Mesothelial cell of epicardium (in vitro differentiated cells): ENCODE measurements at places on chromosomes 16 and 17.
A peak's percentile ranks its signal among the peaks of the same experiment; 100 is the strongest.

DNA sequence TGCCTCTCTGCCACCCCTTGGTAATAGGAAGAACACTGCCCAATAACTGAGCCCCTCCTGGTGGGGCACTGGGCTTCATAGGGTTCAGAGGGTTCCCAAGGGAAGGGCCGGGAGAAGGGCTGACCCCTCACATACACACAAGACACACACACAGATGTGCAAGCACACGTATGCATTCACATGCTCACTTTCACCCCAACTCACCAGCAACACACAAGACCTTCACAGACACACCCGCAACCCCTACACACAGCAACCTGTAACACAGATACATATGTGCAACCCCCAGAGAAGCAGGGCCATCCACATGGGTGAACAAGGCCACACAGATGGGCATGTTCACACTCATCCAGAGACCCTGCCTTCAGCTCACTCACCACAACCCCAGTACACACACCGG is 225.1 kb downstream of the ZNF423 start:
- H3K27ac ChIP-seq = no peak overlapping the region
- DNase-seq = no peak
- H3K4me1 ChIP-seq = peaks cover 8% of the 10 kb centered on the region
- H3K36me3 ChIP-seq = peaks cover 3% of the 10 kb centered on the region
- no peaks in the 10 kb centered on the region for H3K27me3 ChIP-seq

- DNase-seq = no peak
- H3K27ac ChIP-seq = no peak overlapping the region
- H3K36me3 ChIP-seq = peaks cover 9% of the 10 kb centered on the region
- H3K27me3 ChIP-seq = no peaks in the 10 kb centered on the region
- no peak overlapping the region for H3K4me3 ChIP-seq
Measured at GRCh38 chr17:68172461-68172954, 75.3 kb upstream of the AMZ2 start.

GRCh38 chr16:63922560-63922959 is 1199.3 kb downstream of the CDH11 start:
- no peaks in the 10 kb centered on the region for H3K4me1 ChIP-seq
- H3K4me3 ChIP-seq = no peak overlapping the region
- DNase-seq = no peak
- no peak overlapping the region for H3K27ac ChIP-seq
- no peaks in the 10 kb centered on the region for H3K27me3 ChIP-seq
- no peaks in the 10 kb centered on the region for H3K36me3 ChIP-seq

DNA sequence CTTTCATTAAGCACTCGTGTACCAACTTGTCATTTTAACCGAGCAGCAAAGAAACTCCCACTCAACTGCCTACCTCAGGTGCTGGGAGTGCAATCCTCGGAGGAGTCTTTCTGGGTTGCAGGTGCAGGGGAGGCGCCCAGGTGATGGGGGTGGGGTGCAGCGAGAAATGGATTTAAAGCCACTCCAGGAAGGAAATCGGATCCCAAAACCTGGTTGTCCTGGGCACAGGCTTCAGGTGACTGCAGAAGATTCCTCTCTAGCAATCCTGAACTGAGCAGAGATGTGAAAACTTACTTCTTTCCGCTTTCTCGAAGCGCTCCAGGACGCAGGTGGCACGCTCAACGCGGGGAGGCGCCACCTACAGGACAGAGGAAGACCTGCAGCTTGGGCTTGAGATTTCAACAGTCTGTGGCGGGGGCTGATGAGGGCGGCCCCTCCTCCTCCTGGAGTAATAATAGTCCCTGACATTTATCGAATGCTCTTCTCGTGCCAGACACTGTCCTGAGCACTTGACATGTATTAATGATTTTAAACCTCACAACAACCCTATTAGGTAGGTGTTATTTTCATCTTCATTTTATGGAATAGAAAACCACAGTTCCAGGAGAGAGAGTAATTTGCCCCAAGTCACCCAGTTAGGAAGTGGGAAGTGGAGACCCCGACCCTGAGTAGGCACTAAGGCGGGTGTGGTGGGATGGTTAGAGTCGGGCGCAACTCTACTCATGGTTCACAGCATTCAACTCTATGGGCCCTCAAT is 27.2 kb upstream of the SKAP1 start:
- peaks cover 17% of the 10 kb centered on the region for H3K4me1 ChIP-seq
- peaks cover 8% of the 10 kb centered on the region for H3K27me3 ChIP-seq
- peak overlapping the region; percentile 55 for H3K4me3 ChIP-seq
- no peak overlapping the region for H3K27ac ChIP-seq

GRCh38 chr17:28174352-28175046 is 132.0 kb downstream of the NLK start:
- no peak overlapping the region for H3K27ac ChIP-seq
- no peak overlapping the region for H3K4me3 ChIP-seq
- DNase-seq = no peak
- H3K4me1 ChIP-seq = peaks cover 20% of the 10 kb centered on the region
- H3K36me3 ChIP-seq = peaks cover 10% of the 10 kb centered on the region

GRCh38 chr17:48351911-48352332 is 78.1 kb downstream of the SKAP1 start:
- peaks cover 3% of the 10 kb centered on the region for H3K27me3 ChIP-seq
- DNase-seq = no peak
- H3K4me1 ChIP-seq = peaks cover 7% of the 10 kb centered on the region
- no peak overlapping the region for H3K27ac ChIP-seq
- peaks cover 1% of the 10 kb centered on the region for H3K36me3 ChIP-seq
- no peak overlapping the region for H3K4me3 ChIP-seq

- DNase-seq = no peak
- H3K4me1 ChIP-seq = peaks cover 19% of the 10 kb centered on the region
- no peak overlapping the region for H3K27ac ChIP-seq
- no peaks in the 10 kb centered on the region for H3K27me3 ChIP-seq
- no peaks in the 10 kb centered on the region for H3K36me3 ChIP-seq
- H3K4me3 ChIP-seq = no peak overlapping the region
Measured at GRCh38 chr17:50169121-50169764, 3.4 kb downstream of the SGCA start.

DNA sequence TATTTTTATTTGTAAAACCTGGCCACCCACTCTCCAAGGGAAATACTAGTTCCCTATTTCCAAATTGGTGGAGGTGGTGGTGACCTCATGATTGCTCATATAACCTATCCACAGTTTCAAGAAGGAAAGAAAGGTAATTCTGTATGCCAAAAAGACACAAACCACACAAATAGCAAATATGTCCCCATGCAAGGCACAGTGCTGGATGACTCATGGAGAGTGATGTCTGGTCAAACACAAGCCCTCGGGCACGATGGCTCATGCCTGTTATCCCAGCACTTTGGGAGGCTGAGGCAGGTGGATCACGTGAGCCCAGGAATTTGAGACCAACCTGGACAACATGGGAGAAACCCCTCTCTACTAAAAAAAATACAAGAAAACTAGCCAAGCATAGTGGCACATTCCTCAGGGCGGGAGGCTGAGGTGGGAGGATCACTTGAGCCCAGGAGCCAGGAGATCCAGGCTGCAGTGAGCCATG is 64.2 kb downstream of the GNA13 start:
- H3K27ac ChIP-seq = peak overlapping the region; percentile 34
- H3K27me3 ChIP-seq = no peaks in the 10 kb centered on the region
- peaks cover 6% of the 10 kb centered on the region for H3K36me3 ChIP-seq
- peaks cover 20% of the 10 kb centered on the region for H3K4me1 ChIP-seq
- no peak overlapping the region for H3K4me3 ChIP-seq

- peaks cover 12% of the 10 kb centered on the region for H3K36me3 ChIP-seq
- no peaks in the 10 kb centered on the region for H3K27me3 ChIP-seq
- peaks cover 12% of the 10 kb centered on the region for H3K4me1 ChIP-seq
- H3K4me3 ChIP-seq = peak overlapping the region; percentile 93
- peak overlapping the region; percentile 95 for H3K27ac ChIP-seq
Measured at GRCh38 chr17:47066095-47066494, 87.0 kb upstream of the RPRML start.

DNA sequence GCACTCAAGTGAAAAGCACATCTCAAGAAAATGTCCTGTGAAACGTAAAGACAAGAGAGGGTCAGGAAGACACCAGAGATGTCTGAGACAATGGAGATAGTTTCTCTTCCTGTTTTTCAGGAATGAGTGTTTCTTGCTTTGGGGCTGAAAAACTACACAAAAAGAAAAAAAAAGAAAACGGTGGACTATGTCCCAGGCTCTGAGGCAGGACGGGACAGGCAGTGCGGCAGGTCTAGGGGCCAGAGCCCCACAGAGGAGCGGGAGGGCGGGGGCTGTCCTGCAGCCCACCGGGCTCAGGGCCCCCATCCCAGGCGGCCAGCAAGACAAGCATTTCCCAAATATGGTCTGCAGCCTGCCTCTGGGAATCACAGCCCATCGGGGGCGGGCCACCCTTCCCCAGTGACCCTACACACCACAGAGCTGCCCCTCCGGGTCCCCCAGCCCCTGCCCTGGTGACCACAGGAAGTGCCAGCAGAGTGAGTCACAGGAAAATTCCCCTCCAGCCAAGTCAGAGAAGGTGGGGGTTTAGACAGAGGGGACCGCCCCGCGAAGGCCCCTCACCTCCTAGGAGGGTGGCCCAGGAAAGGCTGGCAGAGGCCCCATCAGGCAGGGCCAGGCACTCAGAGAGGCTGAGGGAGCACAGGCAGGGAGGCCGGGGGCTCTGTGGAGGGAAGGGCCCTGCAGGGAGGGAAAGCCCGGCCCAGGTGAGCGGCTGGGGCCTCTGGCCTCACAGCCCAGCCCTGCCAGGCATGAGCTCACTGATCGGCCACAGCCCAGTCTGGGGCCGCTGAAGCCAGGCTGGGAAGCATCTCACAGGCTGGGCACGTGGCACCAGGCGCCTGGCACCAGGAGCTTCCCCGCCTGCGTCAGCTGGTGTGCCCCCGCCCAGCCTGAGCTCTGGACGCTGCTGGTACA is 6.3 kb downstream of the BCAR1 start:
- peaks cover 9% of the 10 kb centered on the region for H3K36me3 ChIP-seq
- DNase-seq = no peak
- peaks cover 57% of the 10 kb centered on the region for H3K4me1 ChIP-seq

GRCh38 chr17:76688165-76688622 is 22.6 kb downstream of the MXRA7 start:
- H3K27ac ChIP-seq = peak overlapping the region; percentile 58
- no peaks in the 10 kb centered on the region for H3K27me3 ChIP-seq
- no peak for DNase-seq
- no peak overlapping the region for H3K4me3 ChIP-seq

- no peak for DNase-seq
- no peak within 1 kb of the TSS for H3K4me3 ChIP-seq
- H3K36me3 ChIP-seq = peaks cover 11% of the 10 kb centered on the region
Measured at GRCh38 chr17:75843577-75844529, at the start of gene UNC13D. TSS of gene UNC13D (minus strand) at chr17:75844404. CDS start at chr17:75844337, 67 bp downstream.

DNA sequence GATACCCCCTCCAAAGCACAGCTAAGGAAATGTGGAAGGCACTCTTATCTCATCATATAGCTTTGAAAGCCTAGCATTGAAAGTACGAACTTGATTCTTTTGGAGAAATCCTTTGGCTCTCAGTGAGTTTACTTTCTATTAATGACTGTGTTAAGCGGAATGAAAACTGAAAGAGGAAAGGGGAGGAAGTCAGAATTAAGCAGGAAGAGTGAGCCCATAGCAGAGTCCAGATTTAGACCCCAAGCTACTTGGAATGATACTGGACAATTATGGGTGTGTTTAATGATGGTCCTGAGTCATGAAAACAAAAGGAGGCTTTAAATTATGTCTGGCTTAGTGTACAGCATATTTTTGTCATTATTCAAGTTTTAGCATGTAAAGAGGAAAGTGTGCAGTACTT is 42.2 kb downstream of the TENT4B start:
- H3K27me3 ChIP-seq = no peaks in the 10 kb centered on the region
- DNase-seq = no peak
- H3K27ac ChIP-seq = peak overlapping the region; percentile 57
- no peaks in the 10 kb centered on the region for H3K36me3 ChIP-seq

DNA sequence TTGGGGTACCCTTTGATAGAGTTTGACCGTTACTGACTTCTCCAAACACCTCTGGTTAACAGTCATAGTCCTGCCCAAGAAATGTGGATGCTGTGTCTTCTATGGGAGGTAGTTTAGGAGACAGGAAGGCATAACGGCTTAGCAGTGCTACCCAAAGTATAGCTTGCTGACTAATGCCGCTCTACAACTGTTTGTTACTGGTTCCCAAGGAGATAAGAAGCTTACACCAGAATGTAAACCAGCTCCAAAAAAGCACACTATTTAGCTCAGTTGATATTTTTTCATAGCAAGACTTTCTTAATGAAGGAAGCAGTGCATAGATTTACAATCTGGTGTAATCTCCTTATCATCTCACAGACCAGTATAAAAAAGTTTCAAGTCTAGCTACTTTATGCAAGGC is 95.7 kb downstream of the HS3ST3B1 start:
- no peak for DNase-seq
- peaks cover 4% of the 10 kb centered on the region for H3K4me1 ChIP-seq
- H3K27me3 ChIP-seq = peaks cover 8% of the 10 kb centered on the region
- H3K36me3 ChIP-seq = no peaks in the 10 kb centered on the region
- H3K27ac ChIP-seq = no peak overlapping the region
- no peak overlapping the region for H3K4me3 ChIP-seq

DNA sequence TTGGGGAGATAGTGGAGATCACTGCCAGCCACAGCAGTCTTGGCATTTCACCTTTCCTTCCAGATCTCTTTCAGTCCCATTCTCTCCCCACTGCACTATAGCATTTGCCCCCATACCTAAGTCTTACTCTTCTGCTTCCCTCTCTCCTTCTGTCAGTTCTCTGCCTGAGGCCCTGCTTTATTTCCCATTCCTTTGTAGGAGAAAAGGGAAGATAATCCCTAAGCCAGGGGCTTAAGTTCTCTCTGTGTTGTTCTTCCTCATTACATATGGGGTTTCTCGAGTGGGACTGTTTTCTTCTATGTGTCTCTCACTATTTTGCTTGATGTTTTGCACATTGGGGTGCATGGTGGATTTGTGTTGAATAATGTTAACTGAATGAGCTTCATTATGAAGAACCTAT is 6.4 kb downstream of the KDM6B start:
- H3K4me3 ChIP-seq = peak overlapping the region; percentile 95
- peaks cover 58% of the 10 kb centered on the region for H3K4me1 ChIP-seq
- H3K27me3 ChIP-seq = no peaks in the 10 kb centered on the region
- peak overlapping the region; percentile 98 for H3K27ac ChIP-seq

DNA sequence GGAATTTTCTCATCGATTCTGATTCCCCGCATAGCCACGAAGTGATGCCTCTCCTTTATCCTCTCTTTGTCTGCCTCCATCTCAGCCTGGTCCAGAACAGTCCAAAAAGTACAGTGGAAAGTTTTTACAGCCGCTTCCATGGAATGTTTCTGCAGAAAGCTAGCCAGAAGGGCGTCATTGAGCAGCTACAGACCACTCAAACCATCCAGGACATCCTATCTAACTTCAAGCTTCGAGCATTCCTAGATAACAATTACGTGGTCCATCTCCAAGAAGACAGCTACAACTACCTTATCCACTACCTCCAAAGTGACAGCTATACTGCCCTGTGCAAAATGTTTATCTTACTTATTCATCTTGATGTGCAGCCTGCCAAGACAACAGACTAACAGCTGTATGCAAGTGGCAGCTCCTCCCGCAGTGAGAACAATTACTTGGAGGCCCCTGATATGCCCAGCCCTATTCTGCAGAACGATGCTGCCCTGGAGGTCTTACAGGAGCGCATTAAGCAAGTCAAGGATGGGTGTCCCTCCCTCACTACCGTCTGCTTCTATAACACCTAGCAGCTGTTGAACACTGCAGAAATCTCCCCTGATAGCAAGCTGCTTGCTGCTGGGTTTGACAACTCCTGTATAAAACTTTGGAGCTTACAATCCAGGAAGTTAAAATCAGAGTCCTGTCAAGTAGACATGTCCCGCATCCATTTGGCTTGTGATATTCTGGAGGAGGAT is 38.9 kb downstream of the SLFN12L start:
- no peak overlapping the region for H3K27ac ChIP-seq
- peaks cover 2% of the 10 kb centered on the region for H3K4me1 ChIP-seq
- no peak for DNase-seq
- H3K4me3 ChIP-seq = no peak overlapping the region
- H3K27me3 ChIP-seq = peaks cover 92% of the 10 kb centered on the region
